Upper lobe of right lung (tissue), 1 donor: ENCODE measurements at places on chromosomes 6 and 20. TPM values are rescaled to one million over a fixed set of nuclear protein-coding genes. Genes with fewer than 3 reads are reported as not detected.

- no peaks in the 10 kb centered on the region for H3K27me3 ChIP-seq
- no peak for DNase-seq
- no peak overlapping the region for H3K27ac ChIP-seq
- no peak overlapping the region for H3K4me3 ChIP-seq
These were observed 87.4 kb upstream of the PLCB4 start for GRCh38 chr20:8981482-8981881.

- H3K4me1 ChIP-seq = no peaks in the 10 kb centered on the region
- no peak for DNase-seq
These were observed 33.6 kb upstream of the RIPOR2 start for GRCh38 chr6:24969343-24969860.

DNA sequence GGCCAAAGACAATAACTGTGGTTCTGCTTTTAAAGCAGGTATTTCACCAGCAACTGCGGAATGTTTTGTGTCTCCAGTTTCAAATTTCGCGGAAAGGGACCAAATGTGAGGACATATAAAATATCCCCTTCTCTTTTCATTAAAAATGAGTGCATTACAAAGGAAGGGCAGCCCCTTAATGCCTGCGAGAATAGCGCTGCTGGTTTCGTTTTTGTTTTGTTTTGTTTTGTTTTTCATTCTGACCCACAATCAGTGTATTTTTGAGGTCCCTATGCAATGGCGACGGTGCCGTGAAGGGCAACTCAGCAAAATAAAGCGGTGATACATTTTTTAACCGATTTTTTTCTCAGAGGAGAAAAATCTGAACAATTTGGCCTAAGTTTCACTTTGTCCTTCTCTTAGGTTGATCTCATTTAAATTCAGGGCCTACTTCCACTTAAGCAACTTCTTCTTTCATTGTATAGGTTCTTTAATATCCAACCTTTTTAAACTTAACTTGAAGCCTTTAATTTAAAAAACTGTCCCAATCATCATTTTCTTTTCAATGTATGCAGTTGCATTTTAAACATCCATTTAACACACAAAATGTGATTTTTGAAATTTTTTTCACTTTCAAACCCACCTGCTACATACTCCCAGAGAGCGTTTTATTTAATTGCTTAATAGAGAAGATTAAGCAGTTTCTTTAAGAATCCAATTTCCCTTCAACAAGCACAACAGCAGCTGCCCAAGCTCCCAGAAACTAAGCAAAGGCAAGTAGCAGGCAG is 2.9 kb upstream of the HIVEP2 start:
- no peak for DNase-seq
- peak overlapping the region; percentile 97 for H3K27ac ChIP-seq
- peak overlapping the region; percentile 72 for H3K4me3 ChIP-seq
- no peaks in the 10 kb centered on the region for H3K27me3 ChIP-seq

DNA sequence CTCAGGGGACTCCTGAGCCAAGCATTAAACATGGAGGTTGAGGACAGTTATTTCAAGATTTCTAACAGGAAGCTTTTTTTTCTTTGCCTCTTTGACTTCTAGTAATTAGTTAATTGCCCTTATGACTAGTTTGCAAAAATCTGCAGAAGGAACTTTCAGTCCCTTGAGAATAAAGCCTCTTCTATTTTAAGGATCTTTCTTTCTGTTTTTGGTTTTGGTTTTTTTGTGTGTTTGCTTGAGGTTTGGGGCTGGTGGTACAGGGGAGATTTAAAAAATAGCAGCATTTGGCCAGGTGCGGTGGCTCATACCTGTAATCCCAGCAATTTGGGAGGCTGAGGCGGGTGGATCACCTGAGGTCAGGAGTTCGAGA is 259.3 kb downstream of the BMP7 start:
- peaks cover 51% of the 10 kb centered on the region for H3K27me3 ChIP-seq
- H3K27ac ChIP-seq = no peak overlapping the region
- no peaks in the 10 kb centered on the region for H3K36me3 ChIP-seq
- no peak overlapping the region for H3K4me3 ChIP-seq
- no peak for DNase-seq

DNA sequence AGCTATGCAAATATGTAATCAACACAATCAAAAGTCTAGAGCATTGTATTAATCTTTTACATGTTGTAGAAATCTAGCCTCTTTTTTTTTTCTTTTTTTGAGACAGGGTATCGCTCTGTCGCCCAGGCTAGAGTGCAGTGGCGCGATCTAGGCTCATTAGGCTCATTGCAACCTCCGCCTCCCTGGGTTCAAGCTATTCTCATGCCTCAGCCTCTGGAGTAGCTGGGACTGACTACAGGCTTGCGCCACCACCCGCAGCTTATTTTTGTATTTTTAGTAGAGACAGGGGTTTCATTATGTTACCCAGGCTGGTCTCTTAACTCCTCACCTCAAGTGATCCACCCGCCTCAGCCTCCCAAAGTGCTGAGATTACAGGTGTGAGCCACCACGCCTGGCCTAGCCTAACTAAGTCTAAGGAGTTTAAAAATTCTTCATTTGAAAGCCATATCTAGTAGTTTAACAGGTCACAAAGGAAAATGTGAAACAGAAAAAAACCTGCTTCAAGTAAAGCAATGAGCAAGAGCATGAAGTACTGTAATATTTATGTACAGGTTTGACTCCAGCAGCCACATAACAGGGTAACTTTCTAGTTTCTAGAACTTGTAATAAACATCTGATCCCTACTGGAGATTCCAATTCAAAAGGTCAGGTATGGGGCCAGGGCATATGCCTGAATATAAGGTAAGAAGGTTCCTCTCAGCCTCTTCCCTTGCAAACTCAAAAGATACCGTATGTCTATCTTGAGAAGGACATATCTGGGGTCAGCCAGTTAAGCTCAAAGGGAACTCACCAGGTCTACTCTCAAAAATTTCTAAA is 4.4 kb downstream of the CPNE1 start:
- DNase-seq = no peak
- H3K27ac ChIP-seq = no peak overlapping the region
- H3K27me3 ChIP-seq = no peaks in the 10 kb centered on the region

DNA sequence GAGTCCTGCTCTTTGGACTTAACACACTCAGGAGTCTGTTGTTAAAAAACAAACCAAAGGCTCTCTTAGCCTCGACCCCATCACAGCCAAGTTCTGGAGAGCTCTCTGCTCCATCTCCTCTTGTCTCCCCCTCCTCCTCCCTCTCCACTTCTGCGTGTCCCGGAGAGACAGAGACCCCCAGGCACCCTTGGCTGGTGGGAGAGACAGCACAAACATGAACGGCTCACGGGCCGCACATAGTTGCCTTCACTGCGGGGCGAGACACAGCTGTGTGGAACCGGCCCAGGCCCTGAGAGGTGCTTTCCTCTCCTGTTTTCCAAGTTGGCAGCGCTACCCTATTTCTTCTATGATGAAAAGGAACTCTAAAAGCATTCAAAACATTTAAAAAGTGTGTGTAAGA is 23.3 kb upstream of the MYT1 start:
- H3K36me3 ChIP-seq = no peaks in the 10 kb centered on the region
- no peak overlapping the region for H3K27ac ChIP-seq
- H3K27me3 ChIP-seq = peaks cover 15% of the 10 kb centered on the region
- no peaks in the 10 kb centered on the region for H3K4me1 ChIP-seq
- H3K4me3 ChIP-seq = no peak overlapping the region
- peak; percentile 43 for DNase-seq

GRCh38 chr6:6610031-6610591 is 21.6 kb downstream of the LY86 start:
- no peaks in the 10 kb centered on the region for H3K27me3 ChIP-seq
- no peaks in the 10 kb centered on the region for H3K36me3 ChIP-seq
- H3K27ac ChIP-seq = no peak overlapping the region
- no peak overlapping the region for H3K4me3 ChIP-seq
- no peak for DNase-seq

GRCh38 chr6:140036196-140036595 is 661.7 kb upstream of the CITED2 start:
- H3K4me1 ChIP-seq = no peaks in the 10 kb centered on the region
- no peak overlapping the region for H3K27ac ChIP-seq
- DNase-seq = no peak
- no peak overlapping the region for H3K4me3 ChIP-seq

DNA sequence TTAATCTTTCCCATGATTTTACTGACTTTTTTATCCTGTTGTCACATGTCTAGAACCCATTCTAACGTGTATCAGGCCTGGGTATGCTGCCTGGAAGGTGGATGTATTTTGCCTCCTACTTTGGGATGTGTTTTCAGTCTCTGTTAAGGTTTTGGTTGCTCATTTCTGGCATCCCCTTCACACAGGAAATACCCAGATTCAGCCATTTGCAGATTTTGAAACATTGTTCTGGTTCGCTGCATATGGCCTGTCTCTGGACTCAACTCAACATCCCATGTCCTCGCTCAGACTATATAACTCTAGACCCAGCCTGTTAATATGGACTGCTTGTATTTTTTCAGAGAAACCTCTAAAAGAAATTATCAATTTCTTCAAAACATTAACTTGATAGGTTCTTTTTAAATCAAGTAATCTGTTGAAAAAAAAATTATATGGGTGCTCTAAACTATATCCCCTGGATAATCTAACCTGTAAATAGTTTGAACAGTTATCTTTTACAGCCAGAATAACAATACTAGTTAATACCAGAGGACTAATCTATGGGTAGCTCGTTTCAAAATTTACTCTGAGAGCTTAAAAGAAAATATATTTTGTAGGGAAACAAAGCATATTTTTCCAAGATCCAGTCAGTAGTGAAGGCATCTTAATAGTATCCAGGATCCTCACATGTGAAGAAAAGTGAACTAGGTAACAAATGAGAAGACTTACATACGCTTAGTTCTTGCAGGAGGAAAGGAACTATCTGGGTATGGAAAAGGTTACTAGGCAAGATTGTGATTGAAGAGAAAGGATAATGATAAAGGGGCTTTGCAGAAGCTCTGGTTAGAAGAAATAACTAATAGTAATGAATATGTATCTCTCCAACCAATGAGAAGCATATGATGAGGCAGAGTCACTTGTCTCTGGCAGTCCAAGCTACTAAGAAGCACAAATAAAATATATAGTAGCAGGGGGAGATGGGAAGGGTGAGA is 23.4 kb upstream of the HLA-DQB1 start:
- no peak overlapping the region for H3K27ac ChIP-seq
- DNase-seq = no peak
- H3K27me3 ChIP-seq = no peaks in the 10 kb centered on the region
- no peaks in the 10 kb centered on the region for H3K36me3 ChIP-seq

DNA sequence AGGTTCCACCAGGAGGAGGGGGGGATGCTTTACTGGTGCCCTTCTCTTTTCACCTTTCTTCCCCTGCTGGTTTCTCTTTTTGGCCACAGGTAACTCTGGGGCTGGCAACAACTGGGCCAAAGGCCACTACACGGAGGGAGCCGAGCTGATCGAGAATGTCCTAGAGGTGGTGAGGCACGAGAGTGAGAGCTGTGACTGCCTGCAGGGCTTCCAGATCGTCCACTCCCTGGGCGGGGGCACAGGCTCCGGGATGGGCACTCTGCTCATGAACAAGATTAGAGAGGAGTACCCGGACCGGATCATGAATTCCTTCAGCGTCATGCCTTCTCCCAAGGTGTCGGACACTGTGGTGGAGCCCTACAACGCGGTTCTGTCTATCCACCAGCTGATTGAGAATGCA is 4.4 kb downstream of the TUBB1 start:
- no peak for DNase-seq
- H3K4me3 ChIP-seq = no peak overlapping the region

Gene SALL4
- total RNA-seq = 0.43 TPM

Gene POU5F1
- 2.8 TPM for total RNA-seq
